ENCODE measurements at places on chromosomes 7 and 10.

DNA sequence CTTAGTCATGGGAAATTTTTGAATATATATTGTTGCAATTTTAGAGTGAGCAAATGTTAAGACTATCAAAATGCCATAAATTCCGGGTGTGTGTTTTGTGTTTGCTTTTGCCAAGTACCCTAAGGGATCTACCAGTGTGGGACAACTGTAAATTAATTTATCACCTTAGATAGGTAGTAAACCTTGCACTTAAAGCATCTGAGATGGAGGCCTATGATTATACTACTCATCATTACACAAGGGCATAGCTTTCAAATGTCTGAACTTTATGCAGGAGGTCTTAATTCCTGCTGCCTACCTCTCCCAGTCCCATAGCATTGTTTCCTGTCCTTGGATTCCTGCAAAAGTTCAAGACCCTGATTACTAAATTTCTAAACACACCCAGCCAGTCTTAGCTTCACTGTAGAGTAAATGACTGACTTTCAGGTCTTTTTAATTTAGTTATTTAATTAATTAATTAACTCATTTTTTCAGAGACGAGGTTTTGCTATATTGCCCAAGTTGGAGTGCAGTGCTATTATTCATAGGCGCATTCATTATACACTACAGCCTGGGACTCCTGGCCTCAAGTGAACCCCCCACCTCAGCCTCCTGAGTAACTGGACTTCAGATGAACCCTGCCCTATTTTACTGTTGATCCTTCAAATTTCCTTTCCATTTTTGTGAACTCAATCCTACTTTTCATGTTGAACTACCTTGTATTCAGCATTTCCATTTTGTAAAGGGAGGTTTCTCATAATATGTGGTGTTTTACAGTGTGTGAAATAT lies 47.0 kb downstream of the THSD7A start:
- DNase-seq = no peak

DNA sequence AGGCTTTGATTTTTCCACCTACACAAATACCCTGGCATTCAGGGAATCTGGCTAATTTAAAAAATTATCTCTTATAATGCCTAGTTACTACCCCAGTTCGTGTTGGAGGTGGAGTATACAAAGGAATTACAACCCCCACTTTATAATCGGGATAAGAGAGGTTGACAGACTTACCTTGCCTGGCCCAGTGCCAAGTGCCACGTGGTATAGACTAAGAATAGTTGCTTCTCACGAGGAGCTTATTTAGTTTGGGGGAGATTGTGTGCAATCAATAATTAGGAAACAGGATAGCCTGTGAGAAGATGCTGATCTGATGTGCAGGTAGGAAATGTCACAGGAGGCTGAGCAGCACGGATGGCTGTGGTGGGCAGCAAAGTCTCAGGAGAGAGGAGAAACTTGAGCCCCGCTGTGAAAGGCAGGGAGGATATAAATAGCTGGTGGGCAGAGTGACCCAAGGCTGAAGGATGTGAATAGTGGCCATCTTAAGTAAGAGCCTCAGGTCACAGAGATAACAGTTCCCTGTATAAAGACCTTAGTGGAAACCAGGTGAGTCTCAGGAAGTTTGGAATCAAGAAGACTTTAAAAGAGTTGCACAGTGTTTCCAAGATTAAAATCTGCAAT lies 11.3 kb upstream of the ATXN7L1 start:
- DNase-seq = no peak

- no peak for DNase-seq
These were observed 310.7 kb downstream of the CALN1 start for GRCh38 chr7:72101444-72101843.

GRCh38 chr7:69739190-69739589 lies 140.9 kb downstream of the AUTS2 start:
- no peak for DNase-seq

DNA sequence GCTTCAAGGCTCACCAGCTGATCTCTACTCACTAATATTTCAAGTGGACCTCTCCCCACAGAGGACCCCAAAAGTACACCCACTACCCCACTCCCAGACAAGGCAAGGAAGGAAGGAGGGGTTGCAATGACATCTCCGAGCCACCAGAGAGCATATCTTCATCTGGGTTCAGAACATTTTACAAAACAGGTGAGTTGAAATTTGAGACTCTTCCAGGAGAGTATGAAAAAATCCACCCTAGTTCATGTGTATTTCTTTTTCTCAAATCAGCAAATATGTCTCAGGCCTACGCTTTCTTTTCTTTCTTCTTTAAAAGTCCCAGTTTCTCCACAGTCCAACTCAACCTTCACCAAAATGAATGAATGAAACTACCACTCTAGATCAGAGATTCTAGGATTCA lies 61.9 kb downstream of the SGMS1 start:
- DNase-seq = no peak

- no peak for DNase-seq
These were observed 88.5 kb upstream of the ATP6V0A4 start for GRCh38 chr7:138886501-138886917.

GRCh38 chr7:8637322-8637721 lies 203.9 kb downstream of the NXPH1 start:
- no peak for DNase-seq

DNA sequence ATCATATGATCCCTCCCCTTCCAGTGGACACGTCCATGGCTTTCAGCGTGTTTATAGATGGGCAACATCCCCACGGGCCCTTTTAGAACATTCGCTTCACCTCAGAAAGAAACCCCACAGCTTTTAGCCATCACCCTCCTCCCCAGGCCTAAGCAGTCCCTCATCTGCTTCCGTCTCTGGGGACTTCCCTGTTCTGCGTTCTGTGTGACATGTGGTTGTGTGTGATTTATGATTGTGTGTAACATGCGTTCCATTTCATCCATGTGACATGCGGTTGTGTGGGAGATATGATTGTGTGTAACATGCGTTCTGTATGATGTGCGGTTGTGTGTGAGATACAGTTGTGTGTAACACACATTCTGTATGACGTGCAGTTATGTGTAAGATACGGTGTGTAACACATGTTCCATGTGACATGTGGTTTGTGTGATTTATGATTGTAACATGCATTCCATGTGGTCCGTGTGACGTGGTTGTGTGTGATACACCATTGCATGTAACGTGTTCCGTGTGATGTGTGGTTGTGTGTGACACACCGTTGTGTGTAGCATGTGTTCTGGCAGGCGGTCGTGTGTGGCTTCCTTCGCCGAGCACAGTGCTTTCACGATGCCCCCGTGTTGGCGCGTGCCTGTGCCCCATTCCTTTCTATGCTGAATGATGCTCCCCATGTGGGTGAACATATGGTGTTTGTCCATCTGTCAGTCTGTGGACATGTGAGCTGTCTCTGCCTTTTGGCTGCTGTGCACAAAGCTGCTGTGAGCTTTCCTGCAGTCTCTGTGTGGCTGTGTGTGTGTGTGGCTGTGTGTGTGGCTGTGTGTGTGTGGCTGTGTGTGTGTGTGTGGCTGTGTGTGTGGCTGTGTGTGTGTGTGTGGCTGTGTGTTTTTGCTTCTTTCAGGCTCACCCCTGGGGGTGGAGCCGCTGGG lies 26.2 kb downstream of the PWWP2B start:
- DNase-seq = no peak

- no peak for DNase-seq
These were observed 94.8 kb downstream of the PFKFB3 start for GRCh38 chr10:6297522-6297921.

- no peak for DNase-seq
These were observed 37.3 kb downstream of the INPP5A start for GRCh38 chr10:132574783-132575319.

DNA sequence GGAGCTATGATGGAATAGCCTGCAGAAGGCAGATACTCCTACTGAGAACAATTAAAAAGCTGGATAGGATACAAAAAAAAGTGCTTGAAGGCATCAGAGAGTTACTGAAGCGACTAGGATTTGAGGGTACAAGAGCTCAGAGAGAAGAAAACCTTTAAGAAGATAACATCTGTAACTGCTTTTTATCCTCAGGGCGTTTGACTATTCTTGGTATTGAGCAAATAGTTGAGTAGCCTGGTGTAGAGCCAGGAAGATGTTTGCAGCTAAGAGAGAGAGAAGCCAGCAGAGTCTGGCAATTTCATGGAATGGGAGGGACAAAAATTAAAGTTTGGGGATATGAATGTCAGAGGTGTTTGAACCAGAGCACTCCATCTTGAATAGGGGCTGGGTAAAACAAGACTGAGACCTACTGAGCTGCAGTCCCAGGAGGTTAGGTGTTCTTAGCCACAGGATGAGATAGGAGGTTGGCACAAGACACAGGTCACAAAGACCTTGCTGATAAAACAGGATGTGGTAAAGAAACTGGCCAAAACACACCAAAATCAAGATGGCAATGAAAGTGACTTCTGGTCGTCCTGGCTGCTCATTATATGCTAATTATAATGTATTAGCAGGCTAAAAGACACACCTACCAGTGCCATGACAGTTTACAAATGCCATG lies 428.8 kb downstream of the SH2D4B start:
- no peak for DNase-seq

- no peak for DNase-seq
These were observed 9.4 kb upstream of the MIOS start for GRCh38 chr7:7557252-7557651.

DNA sequence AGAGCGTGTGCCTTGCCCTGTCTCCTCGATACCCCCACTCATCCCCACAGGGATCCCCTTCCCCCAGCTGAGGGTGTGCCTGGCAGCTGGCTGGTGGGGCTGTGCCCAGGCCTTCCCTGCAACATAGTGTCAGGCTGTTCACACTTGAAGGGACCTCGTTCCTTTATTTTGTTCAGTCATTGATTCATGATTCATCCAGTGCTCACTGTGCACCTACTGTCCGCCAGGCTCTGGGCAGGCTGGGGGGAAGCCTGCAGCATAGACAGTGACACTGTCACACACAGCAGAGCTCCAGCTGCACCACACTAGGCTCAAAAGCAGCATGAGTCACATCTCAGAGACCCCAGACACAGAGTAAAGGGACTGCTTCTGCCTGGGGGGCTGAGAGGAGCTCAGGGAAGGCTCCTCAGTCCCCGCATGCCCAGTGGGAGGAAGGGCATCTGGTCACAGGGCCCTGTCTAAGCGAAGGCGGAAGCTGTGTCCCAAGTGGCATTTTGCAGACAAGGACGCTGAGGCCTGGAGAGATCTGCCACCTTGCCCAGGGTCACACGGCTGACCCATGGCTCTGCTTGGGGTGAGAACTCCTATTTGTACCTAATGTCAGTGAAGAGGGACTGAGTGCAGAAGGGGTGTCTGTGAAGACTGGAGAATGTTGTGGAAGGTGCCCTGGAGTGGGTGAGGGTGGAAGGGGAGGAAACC lies 27.9 kb downstream of the CDH23 start:
- DNase-seq = no peak

GRCh38 chr7:101681170-101682007 lies 52.3 kb upstream of the MYL10 start:
- DNase-seq = no peak

DNA sequence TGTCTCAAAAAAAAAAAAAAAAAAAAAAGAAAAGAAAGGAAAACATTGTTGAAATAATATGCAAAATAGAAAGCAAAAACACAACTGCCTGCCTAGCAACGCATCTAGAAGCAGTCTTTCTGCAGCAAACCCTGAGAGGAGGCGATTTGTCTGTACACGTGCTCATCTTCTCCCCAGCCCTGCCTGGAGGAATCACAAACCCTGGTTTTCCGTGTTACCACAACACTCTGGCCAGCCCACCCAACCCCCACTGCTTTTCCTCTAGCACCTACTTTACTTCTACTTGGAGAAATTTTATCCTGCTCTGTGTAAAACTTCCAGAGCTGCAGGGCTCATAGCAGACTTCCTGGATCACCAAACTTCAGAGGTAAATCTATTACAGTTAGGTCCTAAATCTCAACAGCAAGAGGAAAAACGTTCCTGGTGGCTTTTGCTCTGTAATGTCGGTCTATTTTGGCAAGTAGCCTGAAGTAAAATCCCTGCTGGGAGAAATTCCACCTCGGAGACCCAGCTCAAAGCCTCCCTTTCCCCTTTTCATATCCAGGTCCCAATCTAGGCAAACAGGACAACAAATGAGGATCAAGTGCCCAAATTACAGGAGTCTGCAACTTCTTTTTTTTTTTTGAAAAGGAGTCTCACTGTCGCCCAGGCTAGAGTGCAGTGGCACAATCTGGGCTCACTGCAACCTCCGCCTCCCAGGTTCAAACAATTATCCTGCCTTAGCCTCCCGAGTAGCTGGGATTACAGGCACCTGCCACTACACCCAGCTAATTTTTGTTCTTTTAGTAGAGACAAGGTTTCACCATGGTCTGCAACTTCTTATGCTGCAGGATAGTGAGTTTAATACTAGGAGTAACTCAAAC lies 91.6 kb downstream of the DNMBP start:
- no peak for DNase-seq

DNA sequence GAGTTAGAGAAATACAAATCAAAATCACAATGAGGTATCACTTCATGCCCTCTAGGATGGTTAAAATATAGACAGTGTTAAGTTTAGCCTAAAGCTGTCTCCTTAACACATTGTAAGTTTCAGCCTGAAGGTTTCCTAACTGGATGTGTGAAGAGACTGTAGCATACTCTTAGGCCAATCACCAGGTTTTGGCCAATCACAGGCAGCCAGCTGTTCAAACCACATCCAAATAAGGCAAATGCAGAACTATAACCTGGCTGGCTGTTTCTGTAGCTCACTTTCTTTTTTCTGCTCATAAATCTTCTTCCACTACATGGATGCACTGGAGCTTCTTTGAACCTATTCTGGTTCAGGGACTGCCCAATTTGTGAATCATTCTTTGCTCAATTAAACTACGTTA lies 19.7 kb downstream of the ESYT2 start:
- DNase-seq = no peak

- no peak for DNase-seq
These were observed 19.7 kb upstream of the CHST12 start for GRCh38 chr7:2383543-2384274.

DNA sequence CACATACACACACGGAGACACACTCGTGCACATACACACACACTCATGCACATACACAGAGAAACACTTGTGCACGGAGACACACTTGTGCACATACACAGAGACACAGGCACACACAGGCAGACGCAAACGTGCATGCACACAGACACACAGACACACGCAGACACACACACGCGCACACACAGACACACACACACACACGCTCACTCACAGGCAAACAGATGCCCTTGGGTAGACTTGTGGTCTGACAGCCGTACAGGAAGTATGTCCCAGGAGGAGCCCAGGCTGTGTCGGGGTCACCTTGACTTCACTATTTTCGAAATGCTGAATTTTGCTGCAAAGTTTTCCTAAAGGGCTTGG lies 538.0 kb downstream of the DNAJB6 start:
- no peak for DNase-seq

DNA sequence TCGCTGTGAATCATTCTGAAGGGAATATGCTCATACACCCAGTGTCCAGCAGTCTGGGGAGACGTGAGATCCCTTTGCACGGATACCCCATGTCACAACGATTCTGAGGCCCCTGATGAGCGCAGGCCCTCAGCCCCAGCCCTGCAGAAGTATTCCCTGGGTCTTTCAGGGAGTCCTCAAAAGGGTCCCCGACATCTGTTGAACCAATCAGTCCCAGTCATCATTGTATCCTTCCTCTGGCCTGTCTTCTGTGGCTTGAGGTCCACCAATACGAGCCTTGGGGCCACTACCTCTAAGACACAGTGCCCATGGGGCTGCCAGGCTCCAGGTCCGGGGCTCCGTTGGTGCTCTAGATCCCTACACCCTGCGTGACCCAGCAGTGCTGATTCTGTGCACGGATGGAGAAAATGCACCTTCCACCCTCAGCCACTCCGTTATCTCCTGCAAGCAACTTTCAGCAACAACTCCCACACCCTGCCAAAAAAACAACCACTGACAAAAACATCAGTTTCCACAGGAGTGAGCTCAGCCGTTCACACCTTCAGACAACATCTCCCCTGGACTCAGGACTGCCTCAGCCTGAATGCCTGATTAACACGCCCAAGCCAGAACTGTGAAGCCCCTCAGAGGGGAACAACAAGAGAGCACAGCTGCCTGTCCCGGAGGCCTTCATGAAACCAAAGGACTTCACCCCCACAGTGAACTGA lies 46.9 kb upstream of the KDM7A start:
- DNase-seq = no peak
